ENCODE measurements at places on chromosomes 5 and 9. TPM values are rescaled to one million over a fixed set of nuclear protein-coding genes. Genes with fewer than 3 reads are reported as not detected.

INSYN2B gene
- 0.27 TPM for total RNA-seq

DNA sequence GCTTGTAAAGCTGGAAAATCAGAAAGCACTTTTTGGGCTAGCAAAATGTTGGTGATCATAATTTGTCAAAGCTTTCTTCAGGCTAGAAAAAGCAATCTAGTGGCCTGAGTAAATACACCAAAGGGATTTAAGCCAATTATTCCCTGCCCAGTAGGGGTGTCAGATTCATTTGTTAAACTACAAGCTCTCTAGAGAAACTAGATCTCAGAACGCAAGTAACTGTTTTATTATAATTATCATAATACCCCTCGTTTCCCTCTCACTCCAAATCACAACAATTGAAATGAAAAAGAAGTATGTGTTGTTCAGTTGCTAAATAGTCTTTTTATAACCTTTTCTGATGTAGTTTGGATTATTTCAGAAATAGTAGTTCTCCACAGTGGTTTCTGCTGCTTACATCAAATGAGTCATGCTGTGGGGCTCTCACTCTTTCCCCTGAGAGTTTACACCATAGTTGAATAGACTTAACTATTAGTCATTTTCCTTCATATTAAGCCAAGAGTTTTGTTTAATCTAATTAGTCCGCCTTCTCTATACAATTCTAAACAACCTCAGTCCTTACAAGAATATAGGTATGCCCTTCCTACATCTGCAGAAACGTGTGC is 918.6 kb upstream of the DMAC1 start:
- H3K27me3 ChIP-seq = no peaks in the 10 kb centered on the region
- no peak overlapping the region for H3K4me3 ChIP-seq
- H3K36me3 ChIP-seq = no peaks in the 10 kb centered on the region

GRCh38 chr5:148961261-148962199 is 101.3 kb downstream of the SH3TC2 start:
- no peak overlapping the region for H3K27ac ChIP-seq
- no peaks in the 10 kb centered on the region for H3K36me3 ChIP-seq
- H3K27me3 ChIP-seq = no peaks in the 10 kb centered on the region
- DNase-seq = peak; percentile 24

DNA sequence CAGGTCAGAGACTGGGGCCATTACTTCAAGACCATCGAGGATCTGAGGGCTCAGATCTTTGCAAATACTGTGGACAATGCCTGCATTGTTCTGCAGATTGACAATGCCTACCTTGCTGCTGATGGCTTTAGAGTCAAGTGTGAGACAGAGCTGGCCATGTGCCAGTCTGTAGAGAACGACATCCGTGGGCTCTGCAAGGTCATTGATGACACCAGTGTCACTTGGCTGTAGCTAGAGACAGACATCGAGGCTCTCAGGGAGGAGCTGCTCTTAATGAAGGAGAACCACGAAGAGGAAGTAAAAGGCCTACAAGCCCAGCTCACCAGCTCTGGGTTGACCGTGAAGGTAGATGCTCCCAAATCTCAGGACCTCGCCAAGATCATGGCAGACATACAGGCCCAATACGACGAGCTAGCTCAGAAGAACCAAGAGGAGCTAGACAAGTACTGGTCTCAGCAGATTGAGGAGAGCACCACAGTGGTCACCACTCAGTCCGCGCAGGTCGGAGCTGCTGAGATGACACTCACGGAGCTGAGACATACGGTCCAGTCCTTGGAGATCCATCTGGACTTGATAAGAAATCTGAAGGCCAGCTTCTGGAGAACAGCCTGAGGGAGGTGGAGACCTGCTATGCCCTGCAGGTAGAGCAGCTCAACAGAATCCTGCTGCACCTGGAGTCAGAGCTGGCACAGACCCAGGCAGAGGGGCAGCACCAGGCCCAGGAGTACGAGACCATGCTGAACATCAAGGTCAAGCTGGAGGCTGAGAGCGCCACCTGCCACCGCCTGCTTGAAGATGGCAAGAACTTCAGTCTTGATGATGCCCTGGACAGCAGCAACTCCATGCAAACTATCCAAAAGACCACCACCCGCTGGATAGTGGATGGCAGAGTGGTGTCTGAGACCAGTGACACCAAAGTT is 9.3 kb downstream of the NIPBL start:
- no peaks in the 10 kb centered on the region for H3K27me3 ChIP-seq
- no peak overlapping the region for H3K4me3 ChIP-seq
- no peak overlapping the region for H3K27ac ChIP-seq
- peak; percentile 60 for DNase-seq
- no peaks in the 10 kb centered on the region for H3K36me3 ChIP-seq

DNA sequence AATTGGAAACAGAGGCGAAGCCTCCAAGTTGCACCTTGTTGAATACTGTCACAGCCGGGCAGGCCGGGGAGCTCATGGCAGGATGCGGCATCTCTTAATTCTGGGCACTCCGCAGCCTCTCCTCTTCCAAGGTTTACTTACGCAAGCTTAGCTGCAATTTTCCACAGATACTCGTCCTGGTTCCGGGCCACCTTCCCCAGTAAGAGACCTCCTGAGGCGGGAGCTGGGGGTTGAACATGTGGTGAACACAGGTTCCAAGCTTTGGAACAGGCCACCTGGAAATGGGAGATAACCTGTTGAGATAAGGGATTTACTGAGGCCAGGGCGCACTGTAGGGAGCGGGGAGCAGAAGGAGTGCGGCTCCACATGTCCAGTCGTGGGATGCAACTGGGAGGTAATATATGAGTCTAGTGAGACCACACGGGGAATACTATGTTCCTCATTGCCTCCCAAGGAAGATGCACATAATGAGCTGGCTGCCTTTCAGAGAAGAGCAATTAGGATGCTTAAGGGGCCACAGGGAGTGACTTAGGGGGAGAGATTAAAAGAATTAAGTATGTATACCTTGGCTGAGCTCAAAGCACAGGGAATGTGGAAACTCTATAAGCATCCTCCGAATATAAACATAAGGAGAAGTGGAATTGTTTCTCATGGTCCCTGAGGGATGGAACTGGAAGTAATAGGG is 335.2 kb downstream of the CWC27 start:
- H3K27me3 ChIP-seq = no peaks in the 10 kb centered on the region
- no peaks in the 10 kb centered on the region for H3K4me1 ChIP-seq
- no peaks in the 10 kb centered on the region for H3K36me3 ChIP-seq
- H3K4me3 ChIP-seq = no peak overlapping the region

DNA sequence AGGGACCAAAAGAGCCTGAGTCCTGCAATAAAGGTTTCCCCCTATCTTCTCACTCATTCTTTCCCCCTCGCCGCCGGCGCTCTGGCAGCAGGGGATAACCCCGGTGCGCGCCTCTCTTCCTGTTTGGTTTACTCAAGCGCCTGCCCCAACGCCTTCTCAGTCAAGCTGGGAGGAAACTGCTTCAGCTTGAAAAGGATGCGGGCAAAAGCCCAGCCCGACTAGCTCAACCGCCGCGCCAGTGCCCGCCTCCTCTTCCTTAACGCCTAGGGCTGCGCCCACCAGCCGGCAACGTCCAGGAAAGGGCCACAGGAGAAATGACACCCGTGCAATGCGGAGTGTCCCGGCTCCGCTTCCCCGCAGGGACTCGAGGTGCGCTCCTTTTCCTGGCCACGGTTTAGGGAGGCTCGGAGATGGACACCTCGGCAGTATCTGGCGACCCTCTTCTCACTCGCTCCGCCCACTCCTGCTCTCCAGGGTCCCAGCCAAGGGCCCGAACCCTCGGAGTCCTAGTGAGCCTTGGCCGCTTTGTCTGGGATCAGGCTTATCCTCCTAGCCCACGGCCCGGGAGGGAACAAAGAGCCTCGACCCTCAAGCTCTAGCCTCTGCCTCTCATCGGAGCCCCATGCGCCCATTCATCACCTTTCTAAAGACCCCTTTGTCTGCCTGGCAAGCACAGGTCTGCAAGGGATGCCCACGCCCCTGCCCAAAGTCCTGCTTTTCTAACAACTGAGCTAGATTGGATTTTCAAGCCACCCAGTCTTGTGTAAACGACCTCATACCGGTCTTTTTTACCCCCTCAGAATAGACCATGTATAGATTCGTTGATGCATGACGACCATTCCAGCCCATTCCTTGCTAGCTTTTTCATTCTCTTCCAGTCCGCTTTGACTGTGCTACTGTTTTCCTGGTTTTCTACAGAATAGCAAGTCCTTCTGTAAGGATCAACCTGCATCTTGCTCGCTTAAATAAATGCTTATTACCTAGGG is 2.0 kb downstream of the ST8SIA4 start:
- H3K27ac ChIP-seq = peak overlapping the region; percentile 50
- DNase-seq = peak; percentile 79
- H3K4me3 ChIP-seq = peak overlapping the region; percentile 43
- H3K36me3 ChIP-seq = no peaks in the 10 kb centered on the region
- no peaks in the 10 kb centered on the region for H3K27me3 ChIP-seq

DNA sequence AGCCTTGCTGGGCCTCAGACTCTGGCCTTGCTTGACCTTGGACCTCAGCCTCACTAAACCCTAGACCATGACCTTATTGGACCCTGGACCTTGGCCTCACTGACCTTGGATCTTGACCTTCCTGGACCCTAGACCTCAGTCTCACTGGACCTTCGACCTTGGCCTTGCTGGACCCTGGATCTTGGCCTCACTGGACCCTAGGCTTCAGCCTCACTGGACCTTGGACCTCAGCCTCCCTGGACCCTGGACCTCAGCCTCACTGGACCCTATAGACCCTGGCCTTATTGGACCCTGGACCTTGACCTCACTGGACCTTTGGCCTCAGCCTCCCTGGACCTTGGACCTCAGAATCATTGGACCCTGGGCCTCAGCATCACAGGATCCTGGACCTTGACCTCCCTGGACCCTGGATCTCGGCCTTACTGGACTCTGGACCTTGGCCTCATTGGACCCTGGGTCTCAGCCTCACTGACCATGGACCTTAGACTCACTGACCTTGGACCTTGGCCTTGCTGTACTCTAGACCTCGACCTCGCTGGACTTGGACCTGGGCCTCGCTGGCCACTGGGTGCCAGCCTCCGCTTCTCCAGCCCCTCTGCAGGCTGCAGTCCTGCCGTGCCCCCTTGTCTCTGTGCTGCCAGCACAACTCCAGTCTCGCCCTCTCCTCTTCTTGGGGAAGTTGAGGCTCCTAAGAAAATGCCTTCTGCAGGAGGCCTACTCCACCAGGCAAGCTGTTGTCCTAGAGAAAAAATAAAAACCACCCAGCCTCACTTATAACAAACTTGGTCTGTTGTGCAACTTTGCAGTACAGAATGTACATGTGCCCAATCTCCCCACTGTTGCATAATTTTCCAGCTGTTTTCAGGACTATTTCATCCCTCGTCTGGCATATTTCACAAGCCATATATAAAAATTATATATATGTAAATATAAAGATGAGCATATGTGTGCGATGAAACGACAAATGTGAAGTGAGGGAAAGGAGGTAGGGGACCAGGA is 11.0 kb upstream of the ADAMTS2 start:
- H3K4me1 ChIP-seq = no peaks in the 10 kb centered on the region
- no peaks in the 10 kb centered on the region for H3K27me3 ChIP-seq
- H3K4me3 ChIP-seq = no peak overlapping the region
- no peak for DNase-seq

GRCh38 chr9:20579524-20580314 is 42.6 kb downstream of the MLLT3 start:
- no peak overlapping the region for H3K4me3 ChIP-seq
- no peaks in the 10 kb centered on the region for H3K27me3 ChIP-seq
- H3K36me3 ChIP-seq = no peaks in the 10 kb centered on the region
- H3K27ac ChIP-seq = no peak overlapping the region
- no peak for DNase-seq
- no peaks in the 10 kb centered on the region for H3K4me1 ChIP-seq

Data from sigmoid colon (tissue), 7 donors.